ENCODE measurements at places on chromosomes 7 and 10.
A peak's percentile ranks its signal among the peaks of the same experiment; 100 is the strongest.

DNA sequence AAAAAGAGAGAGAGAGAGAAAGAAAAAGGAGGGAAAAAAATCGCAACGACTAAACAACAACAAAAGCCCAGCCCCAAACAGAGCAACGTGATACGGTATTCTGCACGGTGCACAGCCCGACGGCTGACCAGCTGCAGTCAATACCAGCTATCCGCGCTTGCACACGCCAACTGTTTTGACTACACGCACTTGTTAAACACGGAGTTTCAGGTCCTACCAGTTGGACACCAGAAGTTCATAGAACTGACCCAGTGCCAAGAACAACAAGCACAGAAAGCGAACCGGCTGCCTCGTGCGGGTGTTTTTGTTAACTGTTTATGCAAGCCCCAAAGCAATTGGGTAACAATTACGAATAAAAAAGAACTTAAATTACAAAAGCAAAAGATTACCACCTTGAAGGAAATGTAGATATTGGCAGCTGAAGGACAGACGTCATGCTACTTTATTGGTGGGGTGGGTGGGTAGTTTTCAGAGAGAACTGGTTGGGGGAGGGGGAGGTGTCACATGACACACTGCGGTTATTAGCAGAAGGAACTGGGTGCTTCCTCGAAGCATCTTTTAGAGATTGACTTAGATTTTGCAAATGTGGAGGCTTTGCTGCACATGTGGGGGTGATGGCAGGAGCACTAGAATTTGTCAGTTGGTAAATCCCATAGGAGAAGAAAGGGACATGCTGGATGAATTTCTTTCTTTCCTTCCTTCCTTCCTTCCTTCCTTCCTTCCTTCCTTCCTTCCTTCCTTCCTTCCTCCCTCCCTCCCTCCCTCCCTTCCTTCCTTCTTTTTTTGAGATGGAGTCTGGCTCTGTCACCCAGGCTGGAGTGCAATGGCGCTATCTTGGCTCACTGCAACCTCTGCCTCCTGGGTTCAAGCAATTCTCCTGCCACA lies 110.6 kb upstream of the EFCAB10 start:
- peak; percentile 71 for DNase-seq

DNA sequence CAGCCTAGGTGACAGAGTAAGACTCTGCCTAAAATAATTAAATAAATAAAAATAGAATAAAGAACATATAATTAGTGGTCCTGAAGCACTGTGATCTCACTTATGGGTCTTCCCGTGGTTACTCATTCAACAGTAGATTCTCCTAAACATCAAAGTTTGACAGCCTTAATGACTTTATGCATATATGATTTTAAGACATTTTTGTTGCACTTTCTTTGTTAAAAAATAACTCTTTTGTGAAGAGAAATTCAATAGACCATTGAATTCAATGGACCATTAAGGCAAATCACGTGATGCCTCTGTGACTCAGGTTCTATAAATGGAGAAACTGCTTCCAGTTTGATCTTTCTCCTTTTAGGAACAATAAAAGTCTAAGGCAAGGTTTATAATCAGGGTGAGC lies 59.6 kb downstream of the ATOH7 start:
- DNase-seq: no peak

DNA sequence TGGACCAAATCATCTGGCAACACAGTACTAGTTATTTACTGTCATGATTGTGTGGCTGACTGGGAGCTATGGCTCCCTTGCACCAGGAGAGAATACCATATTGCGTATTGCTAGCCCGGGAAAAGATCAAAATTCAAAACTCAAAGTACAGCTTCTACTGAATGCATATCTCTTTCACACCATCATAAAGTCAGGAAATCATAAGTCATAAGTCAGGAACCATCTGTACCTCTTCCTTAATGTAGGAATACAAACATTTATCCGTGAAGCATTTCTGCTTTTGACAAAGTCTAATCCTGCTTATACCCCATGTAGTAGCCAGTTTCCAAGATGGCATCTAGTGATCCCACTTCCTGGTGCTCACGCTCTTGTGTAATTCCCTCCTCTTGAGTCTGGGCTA lies 2.2 kb upstream of the CREB3L2 start:
- DNase-seq: no peak

GRCh38 chr10:112658900-112659638 lies 212.1 kb downstream of the VTI1A start:
- no peak for DNase-seq

GRCh38 chr7:99601656-99602310 lies 3.7 kb downstream of the TMEM225B start:
- DNase-seq: no peak

DNA sequence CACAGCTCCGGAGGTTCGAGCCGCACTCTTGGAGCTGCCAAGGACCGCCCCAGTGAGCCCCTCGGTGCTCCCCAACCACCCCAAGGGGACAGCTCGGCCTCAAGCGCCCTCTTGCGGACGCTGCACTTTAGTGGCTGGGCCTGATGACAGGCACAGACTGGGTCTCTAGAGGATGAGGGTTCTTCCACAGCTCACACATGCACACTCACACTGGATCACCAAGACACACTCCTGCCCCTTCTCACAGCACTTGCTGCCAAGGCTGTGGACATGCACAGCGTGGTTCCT lies 2.1 kb downstream of the RET start:
- DNase-seq: peak; percentile 56

- no peak for DNase-seq
Measured at GRCh38 chr10:91493313-91493712, 83.2 kb downstream of the HECTD2 start.

GRCh38 chr7:14720785-14721184 lies 181.8 kb downstream of the DGKB start:
- DNase-seq: no peak

- DNase-seq: peak; percentile 56
Measured at GRCh38 chr7:38660427-38661099, 29.4 kb upstream of the AMPH start.

DNA sequence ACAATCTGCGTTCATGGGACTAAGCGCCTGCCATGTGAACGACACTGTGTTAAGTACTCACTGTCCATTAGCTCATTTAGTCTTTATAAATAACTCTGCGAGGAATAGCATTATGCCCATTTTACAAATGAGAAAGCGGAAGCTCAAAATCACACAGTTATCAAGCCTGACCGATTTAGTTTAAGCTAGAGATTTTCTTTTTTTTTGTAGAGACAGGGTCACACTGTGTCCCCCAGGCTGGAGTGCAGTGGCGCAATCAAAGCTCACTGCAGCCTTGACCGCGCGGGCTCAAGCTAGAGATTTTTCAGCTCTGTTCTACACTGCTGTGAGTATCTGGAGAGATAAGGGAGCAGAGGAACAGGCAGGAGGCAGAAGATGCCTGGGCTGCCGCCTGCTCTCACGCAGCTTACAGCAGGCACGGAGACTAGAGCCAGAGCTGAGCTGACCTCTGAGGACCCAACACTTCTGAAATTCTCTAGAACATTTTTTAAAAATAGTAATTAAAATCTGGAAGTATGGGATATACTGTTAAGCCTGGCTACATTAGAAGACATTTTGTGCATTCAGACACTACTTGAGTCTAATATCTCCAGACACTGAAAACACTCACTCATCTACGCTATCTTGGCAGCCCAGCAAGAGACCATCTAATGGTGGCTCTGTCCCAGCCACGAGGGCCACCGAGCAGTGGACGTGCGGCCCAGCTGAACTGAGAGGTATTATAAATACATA lies 38.7 kb downstream of the GNA12 start:
- DNase-seq: no peak

DNA sequence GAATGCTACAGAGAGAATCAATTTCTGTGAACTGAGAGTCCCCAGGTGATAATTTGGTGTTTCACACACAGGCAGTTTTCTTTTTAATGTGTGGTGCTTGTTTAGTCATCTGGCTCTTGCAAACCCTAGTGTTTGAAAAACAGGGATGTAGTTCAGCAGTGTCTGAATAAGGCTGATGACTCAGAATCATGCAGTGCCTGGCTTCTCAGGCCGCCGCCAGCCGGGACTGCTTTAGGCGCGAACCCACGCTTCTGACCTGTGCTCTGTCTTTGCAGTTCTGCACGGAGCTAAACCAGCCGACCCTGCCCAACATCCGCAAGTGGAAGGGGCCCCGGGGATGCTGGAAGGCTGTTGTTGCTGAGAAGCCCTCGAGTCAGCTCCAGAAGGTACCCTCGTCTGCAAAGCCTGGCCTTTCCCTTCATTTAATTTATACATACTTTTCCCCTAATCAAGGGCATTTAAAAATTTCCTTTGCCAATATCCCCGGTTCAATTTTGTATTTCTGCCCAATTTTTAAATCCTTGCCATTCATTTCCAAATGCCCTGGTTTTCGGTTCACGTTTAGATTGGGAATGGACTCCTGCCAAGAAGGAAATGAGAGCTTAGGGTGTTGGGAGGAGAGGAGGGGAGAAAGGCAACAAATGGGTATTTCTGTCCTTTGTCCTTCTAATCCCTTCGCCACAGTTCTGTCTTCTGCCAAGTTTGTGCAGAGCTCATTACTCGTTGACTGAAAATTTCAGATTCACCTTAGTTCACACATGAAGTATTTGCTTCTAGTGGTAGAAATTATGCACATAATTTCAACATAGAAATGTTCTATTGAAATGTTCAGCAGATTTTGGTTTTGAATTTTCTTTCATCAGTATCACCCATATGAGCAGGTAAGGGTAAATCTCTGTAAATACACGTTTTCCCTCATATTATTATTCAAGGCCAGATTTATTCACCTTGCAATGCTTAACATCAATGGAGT lies 108.5 kb upstream of the ANLN start:
- peak; percentile 61 for DNase-seq

- DNase-seq: no peak
Measured at GRCh38 chr10:105769248-105770184, 1128.4 kb downstream of the SORCS3 start.

GRCh38 chr7:135653340-135654080 lies 8.8 kb upstream of the STMP1 start:
- DNase-seq: no peak

- DNase-seq: peak; percentile 57
Measured at GRCh38 chr7:105015390-105015965, 1.5 kb downstream of the KMT2E start.

Measured in activated CD4-positive, alpha-beta T cell treated with anti-CD3 and anti-CD28 coated beads for 36 hours (primary cell).